ENCODE measurements at places on chromosomes 5 and 9. TPM values are rescaled to one million over a fixed set of nuclear protein-coding genes. Genes with fewer than 3 reads are reported as not detected.
A peak's percentile ranks its signal among the peaks of the same experiment; 100 is the strongest.

DNA sequence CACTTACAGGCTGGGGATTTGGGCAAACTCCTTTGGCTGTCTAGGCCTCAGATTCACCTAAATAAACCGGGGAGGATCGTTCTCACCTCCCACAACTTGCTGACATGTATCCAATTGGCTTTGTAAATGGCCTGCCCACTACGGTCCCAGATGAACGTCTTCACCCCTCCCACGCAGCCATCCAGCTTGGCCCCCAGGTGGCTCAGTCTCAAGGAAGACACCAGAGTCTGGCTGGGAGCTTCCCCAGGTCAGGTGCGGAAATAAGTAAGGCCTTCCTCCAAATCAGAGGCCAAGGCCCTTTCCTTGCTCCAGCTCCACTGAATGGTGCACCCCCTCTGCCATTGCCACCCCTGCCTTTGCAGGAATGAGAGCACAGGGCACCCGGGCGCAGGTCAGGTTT lies 11.4 kb downstream of the CIZ1 start:
- DNase-seq: no peak

- peak; percentile 14 for DNase-seq
Observed at GRCh38 chr5:94705427-94705826, 87.0 kb downstream of the SLF1 start.

Gene PRR16
- total RNA-seq: 7.3 TPM

Gene GFPT2
- 26.7 TPM for total RNA-seq

- DNase-seq: no peak
Observed at GRCh38 chr9:19156026-19156474, 28.8 kb upstream of the PLIN2 start.
